Esophagus muscularis mucosa (tissue), 4 donors: ENCODE measurements at places on chromosomes 6 and 20.

DNA sequence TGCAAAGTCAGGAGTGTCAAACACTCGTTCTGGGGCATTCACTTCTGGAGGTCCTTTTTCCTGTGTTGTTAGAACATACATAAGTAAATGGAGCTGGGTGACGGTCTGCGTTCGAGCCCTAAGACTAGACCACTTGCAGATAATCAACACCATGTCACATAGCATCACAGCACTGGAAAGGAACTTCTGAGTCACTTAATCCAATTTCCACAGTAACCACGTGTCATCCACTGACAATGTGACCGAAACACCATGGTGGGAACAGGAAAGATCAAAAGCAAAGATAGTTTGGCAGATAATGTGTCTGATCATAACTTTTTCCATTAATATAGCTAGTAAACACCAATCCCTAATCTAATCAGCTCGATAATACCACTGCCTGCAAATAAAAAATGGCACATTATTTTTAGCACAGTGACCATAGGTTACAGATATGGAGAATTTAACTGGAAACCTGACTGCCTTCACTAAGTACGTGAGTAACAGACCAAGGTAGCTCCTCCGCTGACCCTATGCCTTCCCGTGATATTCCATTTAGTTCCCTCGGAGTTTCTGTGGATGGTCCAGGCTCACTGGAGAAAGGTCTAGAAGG lies 34.8 kb downstream of the WRNIP1 start:
- DNase-seq: peak; percentile 85

DNA sequence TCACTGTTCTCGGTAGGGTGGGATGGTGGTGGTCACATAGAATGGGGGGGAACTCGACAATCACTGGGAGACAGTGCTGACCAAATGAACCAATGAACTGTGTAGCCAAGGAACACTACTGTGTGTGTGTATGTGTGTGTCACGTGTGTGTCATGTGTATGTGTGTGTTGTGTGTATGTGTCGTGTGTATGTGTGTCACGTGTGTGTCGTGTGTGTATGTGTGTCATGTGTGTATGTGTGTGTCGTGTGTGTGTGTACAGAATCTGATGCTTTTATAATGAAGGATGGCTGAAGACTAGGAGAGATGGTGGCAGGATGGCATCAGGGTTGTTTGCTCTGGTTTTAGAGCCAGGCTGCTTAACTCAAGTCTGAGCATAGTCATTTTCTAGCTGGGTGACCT lies 99.1 kb upstream of the DUSP22 start:
- DNase-seq: no peak

GRCh38 chr6:136553166-136553787 lies 3.1 kb upstream of the MAP7 start:
- no peak for DNase-seq

DNA sequence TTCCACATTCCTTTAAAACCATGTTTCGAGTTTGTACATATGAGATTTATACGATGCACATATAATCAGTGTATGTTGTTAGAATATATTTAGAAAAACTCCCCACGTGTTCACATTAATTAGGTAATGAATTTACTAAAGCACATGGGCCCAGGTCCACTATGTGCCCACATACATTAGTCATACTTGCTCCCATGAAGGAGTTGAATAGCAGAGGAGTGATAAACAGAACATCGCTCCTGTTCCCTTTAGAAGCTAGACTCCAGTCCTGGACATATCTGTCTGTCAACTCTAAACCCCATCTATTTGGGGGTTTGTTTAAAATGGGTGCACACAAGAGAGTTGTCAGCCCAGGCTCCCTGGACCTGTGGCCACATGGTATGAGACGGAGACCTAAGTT lies 108.1 kb upstream of the TIAM2 start:
- peak; percentile 70 for DNase-seq

- DNase-seq: no peak
Measured at GRCh38 chr6:165092881-165093595, 216.4 kb downstream of the C6orf118 start.

DNA sequence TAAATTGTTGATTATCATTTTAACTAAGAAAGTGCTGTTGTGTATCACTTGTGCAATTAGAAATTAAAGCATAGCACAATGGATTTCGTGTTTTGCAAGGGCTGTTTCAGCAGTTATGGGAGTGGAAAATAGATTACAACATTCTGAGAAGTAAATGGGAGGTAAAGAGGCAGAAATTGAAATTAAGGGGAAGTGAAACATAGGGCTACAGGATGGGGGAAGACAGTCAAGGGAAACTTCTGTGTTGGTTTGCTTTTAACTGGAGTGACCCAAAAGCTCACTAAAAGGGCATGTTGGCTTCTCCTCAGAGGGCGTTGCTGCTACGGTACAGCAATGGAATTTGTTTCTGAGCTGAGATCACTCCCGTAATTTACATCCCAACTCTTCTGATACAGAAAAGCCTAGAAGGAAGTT lies 147.5 kb downstream of the BCAS1 start:
- DNase-seq: no peak

GRCh38 chr6:137808836-137809315 lies 58.2 kb upstream of the TNFAIP3 start:
- no peak for DNase-seq

GRCh38 chr6:149885888-149886287 lies 12.0 kb downstream of the RAET1E start:
- DNase-seq: no peak
